ENCODE measurements at places on chromosomes 1 and 21.
A peak's percentile ranks its signal among the peaks of the same experiment; 100 is the strongest.

- DNase-seq = no peak
These were observed 12.3 kb upstream of the SLC25A34 start for GRCh38 chr1:15723631-15724246.

DNA sequence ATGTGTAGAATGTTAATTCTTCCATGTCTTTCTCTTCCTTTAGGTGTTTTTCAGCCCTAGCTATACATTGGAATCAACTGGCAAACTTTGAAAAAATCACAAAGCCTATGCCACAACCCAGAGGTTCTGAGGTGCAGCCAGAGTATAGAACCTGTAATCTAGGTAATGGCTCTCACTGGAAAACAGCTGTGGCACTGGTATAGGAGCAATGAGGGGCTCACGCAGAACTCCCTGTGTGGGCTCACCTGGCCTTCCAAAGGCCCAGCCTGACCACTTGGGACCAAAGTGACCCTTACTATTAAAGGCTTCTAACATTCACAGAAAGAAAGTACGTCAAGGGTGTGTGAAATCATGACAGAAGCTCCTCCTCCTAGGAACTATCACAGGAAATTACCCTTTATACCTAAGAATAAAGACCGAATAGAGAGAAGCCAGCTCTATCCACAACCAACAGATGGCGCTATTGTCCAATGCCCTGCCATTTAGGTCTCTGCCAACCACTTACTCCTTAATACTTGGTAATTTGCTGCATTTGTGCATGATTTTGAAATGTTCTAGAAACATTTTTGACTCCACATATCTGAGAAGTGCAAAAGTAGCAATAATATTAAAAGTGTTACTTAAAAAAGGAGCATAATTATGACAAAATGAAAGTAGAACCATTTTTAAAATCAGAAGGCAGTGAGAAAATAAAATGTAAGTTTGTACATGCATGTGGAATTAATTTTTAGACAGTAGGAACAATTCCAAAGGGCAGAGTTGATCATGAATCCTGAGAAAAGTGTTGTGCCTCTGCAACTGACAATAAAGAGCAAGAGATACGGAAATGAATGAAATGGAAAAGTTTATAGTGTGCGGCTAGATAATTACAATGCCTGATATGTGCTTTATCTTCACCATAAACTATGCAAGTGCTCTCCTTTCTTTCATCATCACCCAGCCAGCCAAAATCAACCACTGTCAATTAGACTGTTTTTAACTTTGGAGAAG, 93.1 kb upstream of the HAO2 start:
- DNase-seq = peak; percentile 18

GRCh38 chr1:9670085-9670484, 18.6 kb downstream of the PIK3CD start:
- DNase-seq = no peak

- peak; percentile 91 for DNase-seq
These were observed 22.2 kb upstream of the CFAP126 start for GRCh38 chr1:161389691-161390558.

GRCh38 chr1:236108027-236108648, 34.2 kb upstream of the GPR137B start:
- DNase-seq = no peak

All from activated CD4-positive, alpha-beta T cell treated with anti-CD3 and anti-CD28 coated beads for 24 hours (primary cell).